ENCODE measurements at places on chromosomes 7 and 10.

DNA sequence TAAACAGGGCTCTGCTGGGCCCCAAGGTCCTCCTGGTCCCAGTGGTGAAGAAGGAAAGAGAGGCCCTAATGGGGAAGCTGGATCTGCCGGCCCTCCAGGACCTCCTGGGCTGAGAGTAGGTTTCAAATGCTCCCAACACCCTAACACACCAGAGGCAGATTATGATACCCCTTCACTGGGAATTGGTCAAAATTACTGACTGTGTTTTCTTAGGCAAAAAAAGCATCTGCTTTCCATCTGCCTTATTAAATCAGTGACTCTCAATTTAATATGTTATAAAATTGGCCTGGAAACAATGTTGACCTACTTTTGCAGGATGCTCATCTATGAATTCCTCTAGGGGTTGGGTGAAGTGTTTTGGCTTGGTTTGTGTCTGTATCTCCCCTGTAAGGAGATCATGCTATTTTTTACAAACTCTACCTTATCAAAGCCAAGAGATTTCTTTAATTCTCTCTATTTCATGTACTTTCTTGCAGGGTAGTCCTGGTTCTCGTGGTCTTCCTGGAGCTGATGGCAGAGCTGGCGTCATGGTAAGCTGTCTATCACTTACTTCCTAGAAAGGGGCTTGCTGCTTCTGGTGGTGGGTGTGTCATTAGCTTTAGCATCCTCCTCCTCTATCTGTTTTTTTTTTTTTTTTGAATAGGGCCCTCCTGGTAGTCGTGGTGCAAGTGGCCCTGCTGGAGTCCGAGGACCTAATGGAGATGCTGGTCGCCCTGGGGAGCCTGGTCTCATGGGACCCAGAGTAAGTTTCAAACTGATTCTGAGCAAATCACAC is 15.9 kb downstream of the COL1A2 start:
- DNase-seq: no peak

GRCh38 chr10:48608976-48609375 is 4.1 kb upstream of the ARHGAP22 start:
- no peak for DNase-seq

- no peak for DNase-seq
Measured at GRCh38 chr7:140945940-140946339, 21.2 kb upstream of the BRAF start.

DNA sequence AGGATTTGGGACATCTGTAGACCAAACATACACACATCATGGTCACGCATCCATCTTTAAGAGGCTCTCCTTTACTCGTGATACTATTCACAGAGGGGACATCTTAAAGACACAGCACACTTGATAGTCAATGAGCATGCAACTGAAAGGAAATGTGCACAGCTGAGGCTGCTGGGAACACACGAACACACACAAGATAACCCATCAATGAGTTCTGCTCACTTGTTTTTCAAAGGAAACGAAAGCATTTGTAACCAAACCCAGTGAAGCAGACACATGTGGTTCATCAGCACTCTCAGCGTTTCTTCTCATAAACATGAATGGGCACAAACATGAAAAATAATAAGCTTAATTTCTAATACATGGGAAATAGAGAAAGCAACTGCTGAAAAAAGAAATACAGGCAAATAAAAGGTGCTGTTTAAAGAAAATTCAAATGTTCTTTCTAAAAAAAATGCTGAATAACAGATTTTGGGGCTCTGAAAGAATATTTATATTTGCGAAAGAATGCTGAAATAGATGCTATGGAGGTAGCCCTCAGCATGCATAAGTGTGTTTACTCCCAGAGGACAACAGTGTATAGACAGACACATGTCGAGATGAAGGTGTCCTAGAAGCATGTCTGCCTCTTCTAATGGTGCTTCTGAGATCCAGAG is 59.7 kb upstream of the LAMB4 start:
- no peak for DNase-seq

- no peak for DNase-seq
Measured at GRCh38 chr10:95321554-95322301, 30.9 kb upstream of the PDLIM1 start.

GRCh38 chr10:68153473-68154210 is 44.4 kb downstream of the MYPN start:
- peak; percentile 100 for DNase-seq

- no peak for DNase-seq
Measured at GRCh38 chr7:102055181-102055976, 231.3 kb upstream of the SH2B2 start.

DNA sequence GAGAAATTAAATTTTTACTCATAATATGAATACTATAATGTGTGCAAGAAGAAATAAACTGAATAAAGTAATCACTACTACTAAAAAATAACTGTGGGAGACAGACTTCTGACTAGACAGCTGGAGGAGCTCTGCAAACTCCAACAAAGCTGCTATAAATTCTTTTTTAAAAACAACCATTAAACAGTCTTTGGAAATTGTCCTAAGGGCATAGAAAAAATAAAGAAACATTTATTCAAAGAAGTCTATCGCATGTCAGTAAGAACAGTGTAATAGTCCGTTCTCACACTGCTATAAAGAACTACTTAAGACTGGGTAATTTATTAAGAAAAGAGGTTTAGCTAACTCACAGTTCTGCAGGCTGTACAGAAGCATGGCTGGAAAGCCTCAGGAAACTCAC is 56.0 kb downstream of the ZPBP start:
- no peak for DNase-seq

DNA sequence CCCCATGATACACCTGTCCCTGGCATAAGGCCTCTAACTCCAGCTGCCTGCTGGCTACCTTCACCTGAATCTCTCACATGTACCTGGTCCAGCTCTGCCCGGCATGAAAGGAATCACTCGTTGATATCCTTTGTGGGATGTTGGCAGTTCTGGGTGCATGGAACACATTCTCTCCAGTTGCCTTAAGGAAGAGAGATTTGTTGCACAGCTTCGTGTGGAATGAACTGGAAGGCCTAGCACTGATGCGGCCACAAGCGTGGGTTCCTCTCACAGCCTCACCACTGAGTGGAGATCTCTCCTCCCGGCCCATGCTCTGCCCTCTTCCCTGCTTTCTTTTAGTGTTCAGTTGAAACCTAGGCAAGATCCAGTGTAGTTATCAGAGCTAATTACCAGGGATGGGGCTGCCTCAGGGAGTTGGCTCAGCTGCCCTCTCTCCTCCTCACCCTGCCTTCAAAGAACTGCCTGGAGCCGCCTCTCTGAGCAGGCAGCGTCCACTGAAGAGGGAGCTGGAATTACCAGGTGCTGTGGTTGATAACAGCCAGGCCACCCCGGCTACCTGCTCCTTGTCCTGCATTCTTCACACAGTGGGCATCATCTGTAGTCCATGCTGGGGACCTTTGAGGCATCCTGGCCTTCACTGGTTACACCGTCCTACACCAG is 194.3 kb downstream of the CCDC3 start:
- no peak for DNase-seq

DNA sequence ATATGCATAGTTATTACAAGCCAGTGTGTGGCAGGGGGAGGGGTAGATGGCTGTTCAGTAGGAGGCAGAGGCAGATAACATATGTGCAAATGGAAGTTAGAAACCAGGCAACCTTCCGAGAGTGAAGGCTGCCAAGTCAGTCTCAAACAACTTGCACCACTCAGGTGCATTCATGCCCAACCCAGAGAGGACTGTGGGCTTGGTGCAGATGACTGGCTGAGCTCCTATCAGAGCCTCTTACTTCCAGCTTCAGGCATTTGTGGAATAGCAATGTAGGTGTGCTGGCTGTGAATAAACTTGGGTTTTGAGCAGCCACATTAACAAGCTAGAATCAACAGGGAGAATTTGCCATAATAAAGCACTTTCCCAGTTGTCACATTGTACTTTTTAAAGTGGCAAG is 789.8 kb downstream of the PHTF2 start:
- DNase-seq: no peak

GRCh38 chr7:92794391-92794790 is 42.0 kb downstream of the CDK6 start:
- DNase-seq: no peak

- DNase-seq: no peak
Measured at GRCh38 chr7:2024567-2024918, 208.2 kb downstream of the MAD1L1 start.

GRCh38 chr10:21019436-21019835 is 122.3 kb upstream of the NEBL start:
- no peak for DNase-seq

GRCh38 chr10:4070184-4070583 is 285.2 kb upstream of the KLF6 start:
- no peak for DNase-seq

DNA sequence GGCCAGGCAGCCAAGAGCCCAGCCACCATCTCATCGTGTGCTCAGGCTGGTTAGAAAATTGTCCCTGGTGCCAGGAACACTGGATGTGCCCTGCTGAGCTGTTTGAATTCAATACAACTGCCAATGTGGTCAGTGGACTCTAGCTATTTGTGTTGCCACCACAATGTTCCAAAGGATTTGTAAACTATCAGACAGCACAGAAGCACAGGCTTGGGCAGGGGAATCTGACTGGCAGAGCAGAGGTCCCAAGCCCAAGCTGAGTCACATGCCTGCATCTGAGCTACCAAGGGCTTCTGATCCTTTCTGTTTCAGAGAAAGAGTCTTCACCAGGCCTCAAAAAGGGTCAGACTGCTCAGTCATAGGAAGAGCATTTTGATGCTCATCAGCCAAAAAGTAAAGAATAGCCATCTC is 232.1 kb upstream of the SEMA3C start:
- no peak for DNase-seq

DNA sequence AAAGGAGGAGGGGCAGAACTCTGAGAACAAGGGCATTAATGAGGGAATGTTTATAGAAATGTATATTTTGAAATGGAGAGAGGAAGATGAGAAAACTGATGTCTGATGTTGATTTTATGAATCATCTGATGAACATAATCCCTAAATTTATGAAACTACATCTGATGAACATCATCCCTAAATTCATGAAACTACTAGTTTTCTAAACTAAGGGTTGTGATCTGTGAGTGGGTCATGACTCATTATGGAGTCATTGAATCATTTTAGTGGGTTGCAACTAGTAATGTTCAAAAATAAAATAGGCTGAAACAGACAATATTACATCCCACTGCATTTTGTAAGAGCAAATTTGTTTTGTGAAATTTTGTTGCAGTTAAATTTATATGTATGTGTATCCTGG is 442.6 kb upstream of the TEX47 start:
- no peak for DNase-seq

- no peak for DNase-seq
Measured at GRCh38 chr7:6271060-6271658, 1.3 kb downstream of the CYTH3 start.

- DNase-seq: no peak
Measured at GRCh38 chr10:120806081-120806480, 45.1 kb upstream of the WDR11 start.

DNA sequence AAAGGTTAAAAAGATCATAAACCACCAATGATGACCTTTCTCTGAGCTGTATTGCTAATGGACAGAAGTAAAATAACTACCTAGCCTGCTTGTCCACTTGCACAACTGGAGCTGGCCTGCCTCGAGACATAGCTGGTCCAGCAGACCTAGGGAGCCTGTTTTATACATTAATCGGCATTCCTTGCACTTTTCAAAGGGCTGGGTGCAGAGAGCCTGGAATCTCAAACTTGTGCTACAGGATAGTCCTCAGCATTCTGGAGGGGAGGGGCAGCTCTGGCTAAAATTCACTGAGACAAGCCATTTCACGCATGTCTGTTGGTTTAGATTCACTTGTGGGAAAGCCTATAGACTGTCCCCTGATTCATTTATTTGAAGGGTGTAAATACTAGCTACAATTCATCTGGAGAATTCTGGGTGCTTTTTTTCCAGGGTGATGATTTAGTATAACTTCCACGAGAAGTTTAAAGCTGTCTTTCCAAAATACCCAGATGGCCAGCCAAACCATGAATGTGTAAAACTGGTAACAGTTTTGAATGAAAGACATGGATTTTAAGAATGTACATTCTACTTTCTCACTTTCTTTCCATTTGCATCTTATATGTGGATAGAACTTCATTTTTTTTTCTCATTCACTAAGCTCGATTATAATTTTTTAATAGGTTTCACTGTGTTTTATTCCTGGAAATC is 389.4 kb downstream of the KCNMA1 start:
- no peak for DNase-seq

DNA sequence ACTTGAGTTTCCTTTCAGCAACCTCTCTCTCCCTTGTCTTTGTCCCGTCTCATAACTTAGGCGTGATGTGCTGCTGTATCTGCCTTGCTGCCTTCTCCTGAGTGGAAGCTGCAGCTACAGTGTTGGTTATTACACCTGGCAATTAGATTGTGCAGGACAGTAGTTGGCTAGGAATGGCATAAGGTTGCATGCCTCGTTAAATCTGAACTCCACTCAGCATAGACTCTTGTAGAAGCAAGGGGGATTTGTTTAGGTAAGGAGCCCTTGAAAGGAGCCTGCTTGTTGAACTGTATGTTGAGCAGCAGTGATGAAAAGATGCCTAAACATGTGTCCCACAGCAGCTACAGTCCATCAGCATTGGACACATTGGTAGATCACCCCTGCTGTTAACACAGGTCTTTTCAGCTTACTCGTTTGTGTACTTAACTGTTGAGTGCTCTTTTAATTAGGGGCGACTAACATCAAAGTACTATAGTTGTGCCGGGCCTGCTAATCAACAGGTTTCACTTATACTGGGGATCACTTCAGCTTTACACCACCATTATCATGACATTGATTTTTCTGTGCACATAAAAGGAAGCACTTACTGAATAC is 225.0 kb downstream of the AUTS2 start:
- DNase-seq: no peak

GRCh38 chr7:131321656-131322055 is 6.0 kb upstream of the MKLN1 start:
- no peak for DNase-seq

- no peak for DNase-seq
Measured at GRCh38 chr10:53638006-53638405, 865.4 kb upstream of the MBL2 start.

GRCh38 chr10:33129141-33129995 is 171.3 kb upstream of the ITGB1 start:
- no peak for DNase-seq

GRCh38 chr7:29194206-29194593 is 375 bp upstream of the CHN2 start:
- no peak for DNase-seq

DNA sequence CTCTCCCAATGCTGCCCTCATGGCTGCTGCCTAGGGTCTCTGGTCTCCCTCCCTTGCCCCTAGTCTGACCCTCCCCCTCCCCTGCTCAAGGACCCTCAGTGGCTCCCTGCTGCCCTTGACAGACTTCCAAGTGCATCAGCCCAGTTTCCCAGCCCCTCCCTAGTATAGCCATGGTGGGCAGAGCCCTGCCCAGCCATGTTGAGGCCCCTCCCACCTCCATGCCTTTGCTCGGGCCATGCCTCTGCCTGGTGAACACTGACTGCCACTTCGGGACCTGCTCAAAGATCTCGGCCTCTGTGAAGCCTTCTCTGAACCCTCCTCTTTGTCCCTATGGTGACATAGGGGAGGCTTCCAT is 73.2 kb downstream of the MYL10 start:
- no peak for DNase-seq
